Activated naive CD8-positive, alpha-beta T cell treated with anti-CD3 and anti-CD28 coated beads for 36 hours (primary cell): ENCODE measurements at places on chromosomes 1 and 21. TPM values are rescaled to one million over a fixed set of nuclear protein-coding genes. Genes with fewer than 3 reads are reported as not detected.

GRCh38 chr1:91803123-91803522 is 82.8 kb downstream of the TGFBR3 start:
- H3K4me1 ChIP-seq, result peaks cover 33% of the 10 kb centered on the region
- H3K27ac ChIP-seq, result peak overlapping the region; percentile 89
- peaks cover 1% of the 10 kb centered on the region for H3K36me3 ChIP-seq
- peaks cover 10% of the 10 kb centered on the region for H3K27me3 ChIP-seq
- no peak for DNase-seq

GRCh38 chr1:156750711-156751450 is 594 bp downstream of the HDGF start:
- H3K27me3 ChIP-seq, result no peaks in the 10 kb centered on the region
- peak overlapping the region; percentile 99 for H3K27ac ChIP-seq
- peak overlapping the region; percentile 99 for H3K4me3 ChIP-seq
- peaks cover 35% of the 10 kb centered on the region for H3K36me3 ChIP-seq

- H3K36me3 ChIP-seq, result no peaks in the 10 kb centered on the region
- no peak for DNase-seq
- no peak overlapping the region for H3K27ac ChIP-seq
- H3K4me1 ChIP-seq, result no peaks in the 10 kb centered on the region
- no peaks in the 10 kb centered on the region for H3K27me3 ChIP-seq
These were observed 21.6 kb downstream of the AADACL4 start for GRCh38 chr1:12665511-12665910.

DNA sequence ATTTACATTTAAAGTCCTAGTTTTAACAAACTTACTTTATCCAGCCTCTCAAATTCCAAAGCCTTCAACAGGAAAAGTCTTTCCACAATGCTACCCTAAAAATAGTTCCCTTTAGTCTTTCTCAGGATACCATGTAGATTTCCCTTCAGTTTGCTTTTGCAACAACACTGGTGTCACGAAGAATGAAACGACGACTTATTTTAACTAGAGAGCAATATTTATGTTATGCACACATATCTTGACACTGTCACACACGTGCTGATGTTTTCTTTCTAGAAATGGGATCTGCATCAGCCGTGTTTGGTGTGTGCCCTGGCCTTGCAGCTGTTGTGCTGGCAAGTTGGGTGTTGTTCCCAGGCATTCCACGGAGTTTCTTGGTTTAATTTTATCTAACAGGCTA is 75.5 kb downstream of the SIPA1L2 start:
- no peak overlapping the region for H3K4me3 ChIP-seq
- H3K27ac ChIP-seq, result no peak overlapping the region
- peaks cover 5% of the 10 kb centered on the region for H3K4me1 ChIP-seq
- H3K36me3 ChIP-seq, result no peaks in the 10 kb centered on the region

GRCh38 chr1:42392967-42393848 is 12.6 kb downstream of the RIMKLA start:
- DNase-seq, result no peak
- no peaks in the 10 kb centered on the region for H3K36me3 ChIP-seq
- H3K27me3 ChIP-seq, result no peaks in the 10 kb centered on the region
- no peak overlapping the region for H3K4me3 ChIP-seq
- H3K4me1 ChIP-seq, result peaks cover 6% of the 10 kb centered on the region

- no peaks in the 10 kb centered on the region for H3K4me1 ChIP-seq
- no peaks in the 10 kb centered on the region for H3K36me3 ChIP-seq
- H3K27me3 ChIP-seq, result no peaks in the 10 kb centered on the region
- DNase-seq, result no peak
These were observed 32.4 kb downstream of the KCNN3 start for GRCh38 chr1:154837672-154838171.

DNA sequence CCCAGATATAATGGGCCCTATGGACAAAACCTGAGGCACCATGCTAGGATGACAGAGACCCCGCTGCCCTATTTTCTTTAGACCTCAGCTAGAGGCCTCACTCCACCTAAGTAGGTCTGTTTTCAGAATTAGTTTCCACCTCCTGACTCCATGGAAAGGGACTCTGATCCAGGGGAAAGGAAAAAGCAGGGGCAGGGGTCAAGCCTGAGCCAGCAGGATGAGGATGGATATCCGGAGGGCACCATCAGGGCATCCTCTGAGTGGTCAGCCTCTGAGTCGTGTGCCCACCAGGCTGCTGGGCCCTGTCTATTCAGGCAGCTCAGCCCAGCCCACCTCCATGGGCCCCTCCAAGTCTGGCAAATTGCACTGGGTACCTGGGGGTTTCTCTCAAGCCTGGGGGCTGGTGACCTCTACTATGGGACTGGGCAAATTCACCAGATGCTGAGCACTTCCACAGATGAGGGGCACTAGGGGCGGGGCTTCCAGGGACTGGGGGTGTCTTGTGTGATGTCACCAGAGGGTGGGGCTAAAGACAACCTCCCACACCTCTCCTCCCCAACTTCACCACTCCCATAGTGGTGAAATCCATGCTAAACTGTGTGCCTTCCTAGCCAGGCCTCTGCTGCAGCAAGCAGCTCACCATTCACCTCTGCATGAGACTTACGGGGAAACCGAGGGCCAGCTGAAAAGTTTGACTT is 5.5 kb downstream of the PAQR7 start:
- H3K4me3 ChIP-seq, result no peak overlapping the region
- H3K4me1 ChIP-seq, result peaks cover 15% of the 10 kb centered on the region
- H3K36me3 ChIP-seq, result no peaks in the 10 kb centered on the region
- no peak overlapping the region for H3K27ac ChIP-seq

DNA sequence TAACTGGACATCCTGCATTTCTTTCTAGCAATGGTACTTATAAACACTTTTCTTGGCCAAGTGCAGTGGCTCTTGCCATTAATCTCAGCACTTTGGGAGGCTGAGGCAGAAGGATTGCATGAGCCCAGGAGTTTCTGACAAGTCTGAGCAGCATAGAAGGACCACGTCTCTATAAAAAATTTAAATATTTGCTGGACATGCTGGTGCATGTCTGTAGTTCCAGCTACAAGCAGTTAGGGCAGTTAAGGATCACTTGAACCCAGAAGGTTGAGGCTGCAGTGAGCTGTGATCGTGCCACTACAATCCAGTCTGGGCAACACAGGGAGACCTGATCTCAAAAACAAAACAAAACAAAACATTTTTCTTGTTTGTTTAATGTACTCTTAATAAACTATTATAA is 434.0 kb downstream of the PLA2G4A start:
- no peak for DNase-seq
- H3K36me3 ChIP-seq, result no peaks in the 10 kb centered on the region
- no peak overlapping the region for H3K27ac ChIP-seq
- no peaks in the 10 kb centered on the region for H3K4me1 ChIP-seq

The NCAM2 gene
- not detected for total RNA-seq

The RCSD1 gene
- total RNA-seq, result 56.4 TPM

The ASTN1 gene
- total RNA-seq, result not detected

The GPR3 gene
- total RNA-seq, result 3.5 TPM

The LCE6A gene
- not detected for total RNA-seq

The GNG4 gene
- total RNA-seq, result 1.4 TPM

The EXO1 gene
- total RNA-seq, result 91.8 TPM

The SAMD11 gene
- not detected for total RNA-seq

The FMO2 gene
- total RNA-seq, result not detected

The SYT2 gene
- total RNA-seq, result not detected

The MSTO1 gene
- total RNA-seq, result 99.1 TPM

The CCDC185 gene
- not detected for total RNA-seq
